ENCODE measurements at places on chromosomes 1 and 21.

DNA sequence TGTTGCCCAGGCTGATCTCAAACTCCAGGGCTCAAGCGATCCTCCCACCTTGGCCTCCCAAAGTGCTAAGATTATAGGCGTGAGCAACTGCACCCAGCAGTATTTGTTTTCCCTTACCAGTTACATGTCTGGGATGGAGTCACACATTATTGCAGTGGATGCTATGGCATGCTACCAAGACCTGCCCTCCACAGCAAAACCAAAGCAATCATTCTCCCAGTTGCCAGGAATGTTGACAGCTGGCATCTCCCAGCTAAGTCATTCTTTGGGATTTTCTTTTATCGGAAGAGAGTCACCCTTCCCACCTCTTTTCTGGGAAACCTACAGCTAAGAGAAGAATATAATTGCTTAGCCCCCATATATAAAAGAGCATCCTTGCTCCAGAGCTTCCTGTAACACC is 49.4 kb upstream of the RGS7 start:
- DNase-seq, result no peak

- no peak for DNase-seq
Observed at GRCh38 chr1:30110846-30111245, 612.5 kb downstream of the MATN1 start.

GRCh38 chr1:3500265-3500835 is 45.9 kb downstream of the ARHGEF16 start:
- DNase-seq, result no peak

DNA sequence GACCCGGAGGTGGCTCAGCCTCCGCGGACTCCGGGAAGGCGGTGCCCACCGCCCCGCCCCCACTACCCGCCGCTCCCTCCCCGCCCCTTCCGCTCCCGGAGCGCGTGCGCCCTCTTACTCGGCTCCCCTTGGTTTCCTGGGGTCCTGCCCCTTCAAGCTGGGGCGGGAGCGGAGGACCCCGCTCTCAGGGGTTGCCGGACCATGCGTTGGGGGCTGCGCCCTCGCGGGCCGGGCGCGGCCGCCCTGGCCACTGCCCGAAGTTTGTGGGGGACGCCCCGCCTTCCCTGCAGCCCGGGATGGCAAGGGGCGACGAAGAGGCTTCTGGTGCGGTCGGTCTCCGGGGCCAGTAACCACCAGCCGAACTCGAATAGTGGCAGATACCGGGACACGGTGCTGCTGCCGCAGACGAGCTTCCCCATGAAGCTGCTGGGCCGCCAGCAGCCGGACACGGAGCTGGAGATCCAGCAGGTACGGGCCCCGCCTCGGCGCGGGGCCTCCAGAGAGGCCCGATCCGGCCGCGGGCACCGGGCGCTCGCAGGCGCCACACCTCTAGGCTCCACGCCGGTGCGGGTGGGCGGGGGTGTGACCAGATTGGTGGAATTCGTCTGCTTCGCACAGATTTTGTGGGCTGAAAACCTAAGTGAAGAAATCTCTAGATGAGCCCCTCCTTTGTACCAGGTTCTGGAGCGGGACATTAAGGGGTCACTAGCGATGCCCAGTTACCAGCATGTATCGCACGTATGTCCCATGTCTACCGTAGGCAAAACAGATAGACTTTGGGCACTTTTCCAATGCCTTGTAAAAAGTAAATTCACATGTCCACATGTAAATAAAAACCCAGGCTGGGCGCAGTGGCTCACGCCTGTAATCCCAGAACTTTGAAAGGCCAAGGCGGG is at the start of gene IARS2:
Gene IARS2 (plus strand): TSS at position 117 of the 896 bp plus-strand sequence. CDS start 85 bp downstream, at position 202.
- DNase-seq, result peak; percentile 94
